CD4-positive, CD25-positive, alpha-beta regulatory T cell (primary cell): ENCODE measurements at places on chromosomes 11 and 22. TPM values are rescaled to one million over a fixed set of nuclear protein-coding genes. Genes with fewer than 3 reads are reported as not detected.
A peak's percentile ranks its signal among the peaks of the same experiment; 100 is the strongest.

GRCh38 chr11:12029738-12030363, 21.4 kb upstream of the DKK3 start:
- no peak for DNase-seq

The OR5AP2 gene
- total RNA-seq: not detected

The PTGDR2 gene
- total RNA-seq: 2.3 TPM

GRCh38 chr11:124892750-124893454, 4.8 kb downstream of the ROBO4 start:
- DNase-seq: no peak

The OR51E2 gene
- not detected for total RNA-seq

- DNase-seq: no peak
Observed at GRCh38 chr22:49892226-49892899, 25.9 kb downstream of the ALG12 start.

DNA sequence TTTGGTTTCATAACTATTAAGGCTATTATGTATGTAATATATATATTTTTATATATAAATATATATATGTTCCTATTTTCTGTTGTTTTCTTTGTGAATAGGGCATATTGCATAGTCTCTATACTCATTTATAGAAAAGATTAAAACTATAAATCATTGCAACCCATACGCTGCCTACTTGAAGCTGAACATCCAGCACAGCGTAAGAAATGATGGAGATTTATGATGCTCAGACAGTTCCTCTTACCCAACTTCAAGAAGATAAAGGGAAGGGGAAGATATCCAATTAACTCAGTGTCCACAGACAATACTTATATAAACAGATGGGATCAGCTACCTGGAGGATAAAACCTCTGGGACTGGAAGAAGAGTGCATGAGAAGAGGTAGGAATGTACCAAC, 791.7 kb downstream of the FAM181B start:
- no peak for DNase-seq

GRCh38 chr11:8111636-8112035, 30.6 kb downstream of the TUB start:
- DNase-seq: no peak

The SAC3D1 gene
- total RNA-seq: 4.2 TPM

DNA sequence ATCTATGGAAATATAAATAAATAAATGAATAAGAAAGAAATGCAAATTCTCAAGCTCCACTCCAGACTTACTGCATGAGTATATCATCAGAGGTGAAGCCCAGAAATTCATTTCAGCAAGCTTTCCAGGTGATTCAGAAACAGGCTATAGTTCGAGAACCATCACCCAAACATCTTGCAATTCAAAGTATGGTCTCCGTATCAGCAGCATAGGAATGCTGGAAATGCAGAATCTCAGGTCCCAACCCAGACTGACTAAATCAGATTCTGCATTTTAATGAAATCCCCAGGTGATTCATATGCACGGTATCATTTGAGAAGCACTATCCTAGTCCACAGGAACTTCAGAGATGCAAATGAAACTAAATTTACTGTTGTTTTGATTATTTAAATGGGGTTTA, 95.3 kb downstream of the SERGEF start:
- no peak for DNase-seq

The EMID1 gene
- total RNA-seq: 1.3 TPM

DNA sequence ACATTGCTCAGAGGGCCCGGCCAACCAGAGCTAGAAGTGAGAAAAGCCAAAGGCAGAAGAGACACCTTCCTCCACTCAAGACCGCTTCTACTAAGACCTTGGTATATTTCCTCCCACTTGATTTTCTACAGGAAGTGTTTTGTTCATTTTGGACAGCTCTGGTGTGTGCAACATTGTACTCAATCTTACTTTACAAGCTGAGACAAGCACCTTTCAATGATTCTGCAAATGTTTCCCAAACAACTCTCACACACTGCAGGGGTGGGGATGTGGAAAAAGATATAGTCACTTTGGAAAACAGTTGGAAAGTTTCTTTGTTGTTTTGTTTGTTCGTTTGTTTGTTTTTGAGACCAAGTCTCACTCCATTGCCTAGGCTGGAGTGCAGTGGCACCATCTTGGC, 15.7 kb downstream of the MYO18B start:
- DNase-seq: peak; percentile 46

The METTL15 gene
- 11.5 TPM for total RNA-seq

DNA sequence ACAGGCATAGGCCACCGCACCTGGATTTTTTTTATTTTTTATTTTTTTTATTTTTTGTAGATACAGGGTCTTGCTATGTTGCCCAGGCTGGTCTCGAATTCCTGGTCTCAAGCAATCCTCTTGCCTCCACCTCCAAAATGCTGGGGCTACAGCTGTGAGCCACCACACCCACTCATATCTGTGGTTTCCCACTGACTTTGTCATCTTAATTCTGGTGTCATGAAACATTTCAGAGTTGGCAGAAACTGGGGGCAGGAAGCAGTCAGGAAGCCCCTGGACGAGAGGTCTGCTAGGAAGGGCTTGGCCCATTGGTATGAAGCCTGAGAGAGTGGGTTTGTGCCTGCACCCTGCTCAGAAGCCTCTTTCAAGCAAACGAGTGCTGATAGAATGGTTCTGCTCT, 49.1 kb downstream of the COMMD9 start:
- DNase-seq: no peak

DNA sequence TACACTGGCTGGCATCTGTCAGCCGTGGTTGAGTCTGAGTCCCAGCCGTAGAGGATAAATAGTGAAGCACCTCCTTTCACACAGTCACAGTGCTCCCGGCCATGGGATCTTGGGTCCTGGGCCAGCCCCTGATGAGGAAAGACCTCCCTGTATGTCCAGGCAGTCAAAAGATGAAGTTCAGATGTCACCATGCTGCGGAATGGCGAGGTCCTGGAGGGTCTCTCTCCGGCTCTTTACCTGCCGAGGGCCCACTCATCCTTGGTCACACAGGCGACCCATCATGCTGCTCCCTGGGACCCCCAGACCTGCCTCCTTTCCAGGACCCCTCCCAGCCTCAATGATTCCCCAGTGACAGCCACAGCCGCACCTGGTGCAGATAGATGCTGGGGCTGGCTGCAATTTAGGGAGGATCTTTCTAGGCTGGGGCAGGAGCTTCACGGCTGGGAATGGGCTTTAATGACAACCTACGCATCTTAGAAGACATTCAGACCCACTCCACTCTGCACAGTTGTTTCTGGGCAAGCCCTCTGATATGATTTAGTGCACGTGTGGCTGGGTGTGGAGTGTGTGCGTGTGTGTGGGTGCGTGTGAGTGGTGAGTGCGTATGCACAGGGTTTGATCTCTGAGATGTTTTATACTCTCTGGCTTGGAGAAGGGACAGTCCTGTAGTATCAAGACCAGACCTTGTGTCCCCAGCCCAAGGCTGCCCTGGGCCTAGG, 79.7 kb downstream of the FBLN1 start:
- DNase-seq: no peak

DNA sequence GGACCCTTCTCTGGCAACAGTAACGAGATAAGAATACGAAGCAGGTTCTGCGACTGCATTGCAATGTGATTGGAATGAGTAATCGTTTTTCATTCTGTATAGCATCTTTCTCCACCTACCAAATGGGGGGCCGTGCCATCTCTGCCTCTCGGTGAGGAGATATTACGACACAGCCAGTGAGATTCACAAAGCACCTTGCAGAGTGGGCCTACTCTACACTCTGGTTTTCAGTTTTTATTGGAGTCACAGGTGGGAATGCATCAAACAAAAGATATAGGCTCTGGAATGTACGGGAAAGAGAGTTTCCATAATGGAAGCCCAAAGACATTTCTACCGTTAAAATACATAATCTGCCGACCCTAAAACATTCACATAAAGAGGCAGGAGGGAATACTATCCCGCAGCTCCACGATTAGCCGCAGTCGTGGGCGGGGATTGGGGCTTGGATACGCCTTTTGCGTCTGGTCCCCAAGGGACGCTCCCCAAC, 423 bp upstream of the RTN3 start:
- no peak for DNase-seq

DNA sequence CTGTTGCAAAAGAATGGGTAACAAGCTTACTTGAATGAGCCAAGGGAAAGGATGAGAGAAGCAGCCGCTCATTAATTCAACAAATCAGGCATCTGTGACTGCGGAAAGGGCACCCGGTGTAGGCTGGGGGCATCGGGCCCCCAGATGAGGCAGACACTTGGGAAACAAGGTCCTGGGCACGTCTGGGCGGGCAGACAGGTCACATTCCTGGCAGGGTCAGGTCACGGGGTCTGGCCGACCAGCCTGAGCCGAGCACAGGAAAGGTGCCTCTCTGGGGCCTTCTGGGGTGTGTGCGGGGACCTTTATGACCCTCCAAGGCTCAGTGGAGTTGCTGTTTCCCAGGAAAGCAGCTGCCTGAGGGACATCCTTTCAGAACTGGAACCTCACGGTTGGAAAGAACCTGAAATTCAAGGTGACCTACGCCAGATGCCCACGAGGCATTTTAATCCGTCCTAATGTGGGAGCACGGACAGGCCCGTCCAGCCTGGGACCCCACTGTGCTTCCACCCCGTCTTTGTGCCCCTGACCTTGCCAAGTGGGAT, 57.1 kb downstream of the ST14 start:
- no peak for DNase-seq
